GM23338 (cell line): ENCODE measurements at places on chromosomes 7 and 10.

DNA sequence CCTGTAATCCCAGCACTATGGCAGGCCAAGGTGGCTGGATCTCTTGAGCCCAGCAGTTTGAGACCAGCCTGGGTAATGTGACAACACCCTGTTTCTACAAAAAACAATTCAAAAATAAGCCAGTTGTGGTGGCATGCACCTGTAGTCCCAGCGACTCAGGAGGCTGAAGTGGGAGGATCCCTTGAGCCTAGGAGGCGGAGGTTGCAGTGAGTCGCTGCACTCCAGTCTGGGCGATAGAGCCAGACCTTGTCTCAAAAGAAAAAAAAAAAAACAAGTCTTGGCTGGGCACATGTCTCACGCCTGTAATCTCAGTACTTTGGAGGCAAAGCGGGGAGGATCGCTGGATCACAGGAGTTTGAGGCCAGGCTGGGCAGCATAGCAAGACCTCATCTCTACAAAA, 74.6 kb upstream of the PDSS1 start:
- no peaks in the 10 kb centered on the region for H3K36me3 ChIP-seq
- peaks cover 12% of the 10 kb centered on the region; the same call in 1 of the 2 replicates for H3K27me3 ChIP-seq
- no peak for DNase-seq
- H3K27ac ChIP-seq: no peak overlapping the region
- no peaks in the 10 kb centered on the region for H3K4me1 ChIP-seq

GRCh38 chr7:70761711-70762328, 370.1 kb upstream of the GALNT17 start:
- peaks cover 10% of the 10 kb centered on the region; the same call in 1 of the 2 replicates for H3K4me1 ChIP-seq
- no peak overlapping the region for H3K4me3 ChIP-seq
- no peak overlapping the region for H3K27ac ChIP-seq
- H3K27me3 ChIP-seq: no peaks in the 10 kb centered on the region
- DNase-seq: no peak

GRCh38 chr10:58488921-58489320, 23.8 kb upstream of the BICC1 start:
- DNase-seq: no peak
- H3K27me3 ChIP-seq: no peaks in the 10 kb centered on the region
- no peak overlapping the region for H3K4me3 ChIP-seq
- H3K4me1 ChIP-seq: no peaks in the 10 kb centered on the region

GRCh38 chr10:78277314-78278057, 243.8 kb downstream of the RPS24 start:
- H3K4me3 ChIP-seq: no peak overlapping the region
- H3K27ac ChIP-seq: no peak overlapping the region
- H3K4me1 ChIP-seq: peaks cover under 1% of the 10 kb centered on the region; the same call in 1 of the 2 replicates
- no peaks in the 10 kb centered on the region for H3K36me3 ChIP-seq

- H3K4me1 ChIP-seq: no peaks in the 10 kb centered on the region; the same call in none of the 2 replicates
- H3K36me3 ChIP-seq: no peaks in the 10 kb centered on the region
- peak; percentile 99 for DNase-seq
- no peaks in the 10 kb centered on the region for H3K27me3 ChIP-seq
- H3K4me3 ChIP-seq: peak within 1 kb of the TSS; percentile 81
- H3K27ac ChIP-seq: peak within 1 kb of the TSS; percentile 97
Observed at GRCh38 chr7:44606341-44607140, at the start of gene OGDH. TSS of gene OGDH (plus strand) at chr7:44606627. CDS start at chr7:44624344, 17,717 bp downstream.

DNA sequence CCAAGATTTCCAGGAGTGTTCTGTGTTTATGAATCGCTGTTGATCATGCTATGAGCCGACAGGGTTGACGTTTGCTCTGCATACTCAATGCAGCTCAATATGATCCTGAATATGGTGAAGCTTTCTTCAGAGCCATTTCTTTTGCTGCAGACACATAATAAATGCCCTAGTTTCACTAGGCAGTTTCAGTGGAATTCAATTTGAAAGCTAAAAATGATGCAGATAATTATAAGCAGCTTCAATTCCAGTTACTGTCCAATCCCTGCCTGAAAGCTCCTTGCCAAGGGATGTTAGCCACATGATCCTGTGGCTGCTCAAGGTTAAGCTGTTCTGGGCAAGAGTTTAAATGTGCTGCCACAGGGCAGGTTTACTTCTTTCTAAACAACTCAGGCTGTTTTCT, 805.6 kb downstream of the NRG3 start:
- H3K27ac ChIP-seq: no peak overlapping the region
- no peak overlapping the region for H3K4me3 ChIP-seq
- H3K27me3 ChIP-seq: no peaks in the 10 kb centered on the region
- no peak for DNase-seq
- no peaks in the 10 kb centered on the region for H3K4me1 ChIP-seq

- H3K36me3 ChIP-seq: no peaks in the 10 kb centered on the region
- no peaks in the 10 kb centered on the region for H3K27me3 ChIP-seq
- H3K4me1 ChIP-seq: no peaks in the 10 kb centered on the region
- DNase-seq: no peak
- no peak overlapping the region for H3K27ac ChIP-seq
- no peak overlapping the region for H3K4me3 ChIP-seq
Observed at GRCh38 chr10:15801641-15802040, 58.7 kb downstream of the MINDY3 start.

DNA sequence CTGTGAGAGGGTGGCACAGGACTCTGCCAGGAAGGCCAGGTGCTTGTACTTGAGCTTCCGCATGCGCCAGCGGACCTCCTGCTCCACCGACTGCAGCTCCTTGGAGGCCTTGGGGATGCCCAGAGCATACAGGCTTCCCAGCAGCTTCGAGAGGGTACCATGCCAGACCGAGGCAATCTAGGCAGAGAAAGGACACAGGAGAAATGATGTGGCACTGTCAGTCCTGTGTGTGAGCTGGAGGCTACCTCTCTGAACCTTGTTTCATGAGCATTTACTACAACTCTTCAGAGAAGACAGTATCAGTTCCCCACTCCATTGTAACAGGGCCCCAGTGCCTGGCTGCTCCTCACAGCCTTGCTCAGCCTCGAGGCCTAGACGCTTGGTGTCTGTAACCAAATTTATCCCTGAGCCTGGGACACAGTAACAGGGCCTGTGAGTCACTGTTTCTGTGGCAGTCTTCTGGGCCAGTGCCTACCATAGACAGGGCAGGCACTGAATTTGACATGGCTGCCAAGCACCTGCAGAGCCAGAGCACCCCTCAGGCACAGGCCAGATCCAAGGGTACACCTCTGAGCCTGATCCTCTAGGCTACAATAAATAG, 5.8 kb downstream of the TBRG4 start:
- peaks cover 62% of the 10 kb centered on the region for H3K36me3 ChIP-seq
- no peak overlapping the region for H3K27ac ChIP-seq
- 0 out of 2 replicates have a peak, but pooled peaks cover 8% of the 10 kb centered on the region for H3K4me1 ChIP-seq
- H3K27me3 ChIP-seq: no peaks in the 10 kb centered on the region

GRCh38 chr7:121390109-121390508, 6.0 kb downstream of the FAM3C start:
- no peak for DNase-seq
- no peak overlapping the region for H3K27ac ChIP-seq
- peaks cover 22% of the 10 kb centered on the region for H3K4me1 ChIP-seq
- H3K4me3 ChIP-seq: no peak overlapping the region
- H3K36me3 ChIP-seq: 0 out of 2 replicates have a peak, but pooled peaks cover 3% of the 10 kb centered on the region

DNA sequence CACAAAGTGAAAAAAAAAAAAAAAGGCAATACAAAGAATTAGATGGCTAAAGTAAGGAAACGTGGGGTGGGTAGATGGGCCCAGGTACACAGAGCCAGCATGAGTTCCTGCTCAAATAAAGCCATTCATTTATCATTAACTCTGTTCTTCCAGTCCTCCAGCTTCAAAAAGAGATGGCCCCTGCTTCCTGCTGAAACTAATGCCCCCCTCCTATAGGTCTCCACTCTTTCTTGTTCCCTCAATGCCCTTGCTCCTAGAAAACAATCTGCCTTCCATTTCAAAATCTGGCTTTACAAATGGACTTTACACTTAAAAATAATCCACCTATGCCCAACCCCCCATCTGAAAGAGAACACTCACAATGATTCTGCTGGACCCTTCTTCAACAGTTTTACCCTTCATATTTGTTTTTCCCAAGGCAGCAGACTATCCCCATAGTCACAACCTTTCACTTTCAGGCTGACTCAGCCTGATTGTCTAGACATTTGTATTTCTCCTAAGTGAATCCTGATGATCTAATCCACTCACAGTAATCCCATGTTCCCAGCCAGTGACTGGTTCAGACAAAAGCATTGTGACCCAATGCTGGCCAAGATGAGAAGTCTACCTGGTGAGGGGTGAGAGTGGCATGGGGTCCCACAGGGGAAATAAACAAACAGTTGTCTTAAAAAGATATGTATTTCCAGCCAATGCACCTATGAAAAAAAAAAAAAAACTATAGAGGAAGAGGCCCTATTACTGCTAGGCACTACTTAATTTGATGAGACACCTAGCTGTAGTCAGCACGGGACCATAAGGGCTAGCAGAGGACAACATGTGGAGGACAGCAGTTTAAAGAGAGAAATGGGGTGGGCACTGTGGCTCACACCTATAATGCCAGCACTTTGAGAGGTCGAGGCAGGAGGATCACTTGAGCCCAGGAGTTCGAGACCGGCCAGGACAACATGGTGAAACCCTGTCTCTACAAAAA, 74.6 kb upstream of the GRID1 start:
- H3K36me3 ChIP-seq: peaks cover 21% of the 10 kb centered on the region
- H3K27me3 ChIP-seq: no peaks in the 10 kb centered on the region
- no peak for DNase-seq
- no peak overlapping the region for H3K4me3 ChIP-seq

GRCh38 chr10:15313047-15313446, 58.0 kb downstream of the FAM171A1 start:
- H3K27me3 ChIP-seq: no peaks in the 10 kb centered on the region
- no peak for DNase-seq
- no peaks in the 10 kb centered on the region for H3K36me3 ChIP-seq
- no peak overlapping the region for H3K4me3 ChIP-seq
- peak overlapping the region; percentile 59; the same call in 1 of the 2 replicates for H3K27ac ChIP-seq

- no peak overlapping the region for H3K27ac ChIP-seq
- no peaks in the 10 kb centered on the region for H3K4me1 ChIP-seq
- DNase-seq: no peak
- H3K27me3 ChIP-seq: no peaks in the 10 kb centered on the region
Observed at GRCh38 chr10:76868098-76868977, 769.3 kb downstream of the KCNMA1 start.

DNA sequence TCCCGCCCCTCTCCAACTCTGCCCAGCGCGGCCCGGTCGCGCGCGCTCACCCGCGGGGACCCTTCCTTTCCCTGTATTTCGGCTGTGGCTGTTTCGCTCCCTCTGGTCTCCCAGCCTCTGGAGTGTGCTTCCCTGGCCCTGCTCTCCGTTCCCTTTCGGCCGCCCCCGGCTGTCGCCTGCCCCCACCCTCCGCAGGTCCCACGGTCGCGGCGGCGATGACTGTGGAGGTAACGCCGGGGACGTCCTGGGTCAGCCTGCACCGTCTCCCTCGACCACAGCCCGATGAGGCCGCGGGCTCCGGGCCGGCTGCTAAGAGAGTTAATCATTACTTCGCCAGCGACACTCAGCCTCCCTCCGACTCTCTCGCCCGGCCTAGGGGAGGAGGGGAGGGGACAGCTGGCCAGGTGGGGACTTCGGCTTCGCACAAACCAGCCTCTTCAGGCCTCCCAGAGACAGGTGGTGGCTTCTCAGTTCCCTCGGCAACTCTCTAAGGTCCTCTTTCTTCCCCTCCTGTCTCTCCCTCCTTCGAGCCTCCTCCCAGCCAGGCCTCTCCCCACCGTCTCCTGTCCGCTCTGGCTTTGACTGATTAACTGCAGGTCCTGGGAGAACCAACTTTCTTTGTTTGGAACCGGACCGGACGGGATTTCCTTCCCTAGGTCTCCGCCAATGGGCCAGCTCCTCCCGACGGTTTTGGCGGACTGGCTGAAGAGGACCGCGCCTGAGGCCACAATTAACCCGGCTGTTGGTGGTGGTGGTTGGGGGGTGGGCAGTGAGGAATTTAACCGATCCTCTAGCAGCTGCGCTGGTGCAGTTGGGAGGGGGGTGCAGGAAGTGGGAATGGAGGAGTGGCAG, 5.6 kb upstream of the PAX2 start:
- peak overlapping the region; percentile 49 for H3K4me3 ChIP-seq
- no peaks in the 10 kb centered on the region for H3K36me3 ChIP-seq
- peaks cover 72% of the 10 kb centered on the region for H3K4me1 ChIP-seq
- H3K27me3 ChIP-seq: peaks cover 100% of the 10 kb centered on the region
- H3K27ac ChIP-seq: no peak overlapping the region

- H3K4me3 ChIP-seq: no peak overlapping the region
- H3K36me3 ChIP-seq: no peaks in the 10 kb centered on the region
- DNase-seq: peak; percentile 11
- no peak overlapping the region for H3K27ac ChIP-seq
- no peaks in the 10 kb centered on the region for H3K4me1 ChIP-seq
Observed at GRCh38 chr10:4663162-4663992, 162.6 kb upstream of the AKR1E2 start.

- H3K27me3 ChIP-seq: no peaks in the 10 kb centered on the region
- no peak for DNase-seq
- H3K36me3 ChIP-seq: no peaks in the 10 kb centered on the region
- no peak overlapping the region for H3K27ac ChIP-seq
- H3K4me3 ChIP-seq: no peak overlapping the region
Observed at GRCh38 chr7:48691788-48692187, 232.6 kb upstream of the CDC14C start.

DNA sequence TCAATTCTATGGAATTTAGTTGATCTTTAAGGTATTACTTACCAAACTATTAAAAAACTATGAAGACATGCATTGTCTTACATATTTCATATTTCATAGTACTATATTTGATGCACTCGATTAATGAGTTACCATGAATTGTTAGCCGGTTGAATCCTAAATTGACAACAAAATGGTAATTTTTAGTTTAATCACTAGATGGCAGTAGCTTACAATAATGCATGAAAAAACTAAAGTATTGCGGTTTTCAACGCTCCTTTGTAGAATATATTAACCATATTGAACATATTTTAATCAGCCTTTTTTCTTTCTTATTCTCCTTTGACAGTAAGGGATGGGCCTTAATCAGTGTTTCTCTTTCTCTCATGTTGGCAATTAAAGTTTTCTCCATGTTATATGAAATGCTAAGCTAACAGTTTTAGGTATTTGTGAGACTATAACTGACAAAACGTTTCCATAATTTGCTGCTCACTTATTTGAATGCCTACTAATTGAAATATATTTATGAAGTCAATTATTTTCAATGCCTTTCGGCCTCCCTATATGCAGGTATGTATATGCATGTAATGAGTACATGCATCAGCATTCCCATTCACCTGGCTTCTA, 48.5 kb upstream of the ARL4A start:
- DNase-seq: peak; percentile 60
- no peaks in the 10 kb centered on the region for H3K4me1 ChIP-seq
- no peak overlapping the region for H3K4me3 ChIP-seq
- no peak overlapping the region for H3K27ac ChIP-seq

- H3K27ac ChIP-seq: no peak overlapping the region
- H3K36me3 ChIP-seq: no peaks in the 10 kb centered on the region
- no peak overlapping the region for H3K4me3 ChIP-seq
Observed at GRCh38 chr7:43303740-43304241, 191.3 kb downstream of the HECW1 start.
